CD4-positive, alpha-beta T cell treated with Interleukin-12 subunit alpha and Interleukin-12 subunit beta, for 1 hour (primary cell): ENCODE measurements at places on chromosomes 16 and 17.

DNA sequence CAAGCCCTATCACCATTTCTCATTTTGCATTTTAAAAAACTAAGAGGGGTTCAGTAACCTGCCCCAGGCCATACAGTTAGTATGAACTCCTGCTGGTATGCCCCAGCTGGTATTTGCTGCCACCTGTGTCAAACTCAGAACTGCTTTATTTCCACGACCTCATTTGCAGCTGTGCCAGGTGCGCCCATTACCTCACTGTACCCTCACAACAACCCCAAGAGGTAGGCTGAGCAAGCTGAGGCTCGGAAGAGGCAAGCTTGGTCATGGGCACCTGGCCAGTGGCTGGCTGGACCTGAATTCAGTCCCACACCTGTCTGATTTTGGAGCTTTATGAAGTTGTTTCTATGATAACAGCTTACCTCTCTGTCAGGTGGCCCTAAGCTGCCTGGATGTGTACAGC is 7.6 kb downstream of the EPN2 start:
- DNase-seq = no peak

GRCh38 chr17:170130-170670 is 11.2 kb downstream of the DOC2B start:
- DNase-seq = no peak

DNA sequence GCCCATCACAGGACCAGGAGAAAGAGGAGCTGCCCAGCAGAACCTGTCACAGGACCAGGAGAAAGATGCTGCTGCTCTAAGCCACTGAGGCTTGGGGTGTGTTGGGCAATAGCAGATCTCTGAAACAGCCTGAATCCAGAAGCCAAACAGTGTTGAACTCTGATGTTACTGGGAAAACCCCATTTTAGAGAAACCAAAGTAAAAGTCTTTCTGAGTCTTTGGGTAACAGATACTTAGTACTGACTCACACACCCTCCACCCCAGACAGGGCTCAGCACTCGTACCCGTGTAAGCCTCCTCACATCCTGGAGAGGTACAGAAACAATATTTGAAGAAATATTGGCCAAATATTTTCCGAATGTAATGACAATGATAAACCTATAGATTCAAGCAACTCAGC is 82.8 kb upstream of the GNG13 start:
- no peak for DNase-seq

- no peak for DNase-seq
Observed at GRCh38 chr16:78100112-78100467, 636 bp downstream of the WWOX start.

GRCh38 chr17:28733346-28733745 is 4.8 kb downstream of the NEK8 start:
- DNase-seq = no peak

DNA sequence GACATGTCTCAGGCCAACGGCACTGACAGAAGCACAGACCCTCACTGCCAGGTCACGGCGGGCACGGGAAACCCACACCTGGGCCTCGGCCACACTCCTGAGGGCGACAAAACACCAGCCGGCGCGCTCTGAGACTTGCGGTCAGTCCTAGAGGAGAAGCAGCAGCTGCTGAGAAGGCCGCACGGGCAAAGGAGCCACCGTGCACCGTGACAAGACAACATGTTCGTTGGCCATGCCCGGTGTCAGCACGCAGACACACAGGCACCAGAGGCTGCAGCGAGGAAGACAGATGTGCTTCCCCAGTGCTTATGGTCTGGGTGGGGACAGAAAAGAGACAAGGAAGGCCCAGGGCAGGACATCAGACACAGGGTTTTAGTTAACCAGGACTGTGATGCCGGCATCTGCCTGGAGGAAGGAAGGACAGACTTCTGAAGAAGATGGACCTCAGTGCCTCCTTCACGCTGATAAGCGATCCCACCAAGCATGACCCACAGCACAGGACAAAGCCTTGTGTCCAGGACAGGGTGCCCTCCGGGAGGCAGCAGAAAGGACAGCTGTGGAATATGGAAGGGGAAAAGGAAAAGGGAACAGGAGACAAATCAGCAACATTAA is 84.0 kb downstream of the ANKRD11 start:
- DNase-seq = no peak

DNA sequence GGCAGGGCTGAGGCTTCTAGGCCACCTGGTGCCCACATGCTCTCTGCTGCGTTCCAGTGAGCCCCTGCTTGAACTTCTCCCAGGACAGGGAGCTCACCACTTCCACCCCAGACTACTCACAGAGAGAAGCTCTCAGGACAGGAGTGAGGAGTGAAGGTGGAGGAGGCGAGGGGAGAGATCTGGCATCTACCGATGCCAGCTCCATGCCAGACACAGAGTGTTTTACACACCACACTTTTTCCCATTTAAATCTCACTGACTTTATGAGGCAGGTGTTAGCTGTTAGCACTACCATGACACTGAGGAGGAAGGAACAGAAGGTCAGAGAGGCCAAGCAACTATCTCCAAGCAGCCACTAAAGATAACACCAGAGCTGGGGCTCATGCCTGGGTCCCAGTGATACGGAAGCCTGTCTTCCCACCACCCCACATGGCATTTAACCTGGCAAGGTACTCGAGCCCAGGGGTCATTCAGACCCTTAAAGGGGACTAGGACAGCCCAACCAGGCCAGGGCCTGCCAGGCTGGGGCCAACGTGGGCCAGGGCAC is 6.8 kb downstream of the FAM83G start:
- DNase-seq = no peak

GRCh38 chr17:73902416-73903181 is 258.4 kb upstream of the SDK2 start:
- DNase-seq = no peak

- DNase-seq = no peak
Observed at GRCh38 chr17:39704821-39705551, 5.1 kb downstream of the ERBB2 start.

GRCh38 chr17:19707728-19708221 is 8.6 kb downstream of the SLC47A2 start:
- DNase-seq = no peak

GRCh38 chr17:39026980-39027451 is 59.8 kb upstream of the FBXO47 start:
- DNase-seq = peak; percentile 15

- no peak for DNase-seq
Observed at GRCh38 chr16:86892509-86892908, 314.2 kb downstream of the FOXL1 start.

- peak; percentile 97 for DNase-seq
Observed at GRCh38 chr17:78140169-78141051, 5.8 kb upstream of the C17orf99 start.

DNA sequence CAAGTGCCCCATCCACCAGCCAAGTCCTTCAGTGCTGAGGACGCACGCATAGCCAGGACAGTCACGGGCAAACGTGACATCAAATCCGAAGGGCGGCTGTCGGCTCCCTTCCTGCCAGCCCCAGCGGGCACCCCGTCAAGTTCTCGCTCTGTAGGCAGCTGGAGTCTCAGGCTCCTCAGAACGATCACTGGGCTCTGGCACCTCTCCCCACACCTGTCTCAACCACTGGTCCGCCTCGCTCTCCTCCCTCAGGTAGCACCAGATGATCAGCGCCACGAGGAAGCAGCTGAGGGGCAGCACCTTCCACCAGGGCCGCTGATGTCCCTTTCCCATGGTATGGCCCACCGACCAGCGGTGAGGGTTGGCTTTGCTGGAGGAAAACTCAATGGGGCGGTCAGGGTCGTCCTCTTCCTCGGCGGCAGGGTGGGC is 422 bp downstream of the UQCC4 start:
- peak; percentile 10 for DNase-seq

- no peak for DNase-seq
Observed at GRCh38 chr17:80800481-80801391, 190.9 kb upstream of the CHMP6 start.

DNA sequence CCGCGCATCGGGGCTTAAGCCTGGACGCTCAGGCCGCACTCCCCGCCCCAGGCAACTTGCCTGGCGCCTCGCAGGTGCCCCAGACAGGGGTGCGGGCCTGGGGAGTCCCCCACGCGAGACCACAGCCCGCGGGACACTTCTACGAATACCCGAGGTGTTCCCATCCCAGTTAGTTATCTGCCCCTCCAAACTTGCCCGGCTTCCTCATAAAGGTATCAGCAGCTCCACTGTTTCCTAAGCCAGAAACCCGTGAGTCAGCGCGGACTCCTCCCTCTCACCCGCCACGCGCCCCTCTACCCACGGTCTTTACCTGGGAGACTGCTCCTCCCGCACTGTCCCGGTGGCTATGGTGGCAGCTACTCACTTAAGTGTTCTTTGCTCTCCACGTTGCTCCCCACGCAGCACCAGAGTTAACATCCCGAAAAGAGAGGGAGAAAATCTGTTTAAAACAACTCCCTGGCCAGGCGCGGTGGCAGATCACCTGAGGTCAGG is 1.0 kb upstream of the CREBBP start:
- DNase-seq = no peak

DNA sequence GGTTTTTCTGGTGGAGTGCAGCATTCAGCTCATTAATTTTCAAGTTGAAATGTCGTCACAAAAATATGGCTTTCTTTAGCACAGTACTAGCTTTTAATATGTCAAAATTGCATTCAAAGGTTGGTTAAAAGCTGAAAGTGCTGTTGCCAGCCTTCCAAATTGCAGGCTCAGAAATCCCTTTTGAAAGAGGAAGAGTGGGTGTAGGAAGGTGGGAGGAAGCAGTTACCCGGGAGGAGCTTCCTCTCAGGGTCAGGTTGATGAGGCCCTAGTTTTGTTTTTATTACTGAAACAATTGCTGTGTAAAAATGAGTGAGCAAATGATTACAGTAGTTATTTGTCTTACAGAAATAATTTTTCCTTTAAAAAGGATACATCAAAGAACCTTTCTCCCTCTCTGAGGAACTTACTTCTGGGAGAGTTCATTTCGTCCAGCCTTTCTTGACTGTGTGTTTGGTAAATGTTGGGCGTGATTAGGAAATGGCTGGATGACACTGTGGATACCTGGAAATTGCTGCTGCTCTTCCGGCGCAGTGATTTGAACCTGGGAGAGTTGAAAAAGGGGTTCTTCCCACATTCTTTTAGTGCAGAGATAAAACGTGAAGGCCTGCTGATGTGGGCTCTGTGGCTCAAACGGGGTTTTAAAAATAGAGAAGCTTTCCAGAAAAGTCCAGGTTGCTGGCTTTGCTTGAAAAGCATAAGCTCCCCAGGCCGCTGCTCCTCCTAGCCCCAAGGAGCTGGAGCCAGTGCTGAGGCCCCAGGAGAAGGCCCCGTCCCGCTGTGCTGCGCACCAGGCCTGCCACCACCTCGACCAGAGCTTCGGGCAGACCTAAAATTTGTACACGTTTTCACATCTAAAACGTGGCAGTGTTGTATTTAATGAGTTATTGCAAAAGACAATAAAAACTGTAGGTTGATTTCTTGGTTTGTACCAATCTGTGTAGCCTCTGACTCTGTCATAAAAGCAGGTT is 41.7 kb downstream of the SEC14L1 start:
- no peak for DNase-seq

GRCh38 chr17:31373150-31374093 is 18.1 kb upstream of the RAB11FIP4 start:
- peak; percentile 73 for DNase-seq

- DNase-seq = no peak
Observed at GRCh38 chr17:76147211-76148014, 6.4 kb upstream of the FOXJ1 start.

GRCh38 chr17:60447375-60447774 is 25.1 kb downstream of the CHCT1 start:
- DNase-seq = no peak

DNA sequence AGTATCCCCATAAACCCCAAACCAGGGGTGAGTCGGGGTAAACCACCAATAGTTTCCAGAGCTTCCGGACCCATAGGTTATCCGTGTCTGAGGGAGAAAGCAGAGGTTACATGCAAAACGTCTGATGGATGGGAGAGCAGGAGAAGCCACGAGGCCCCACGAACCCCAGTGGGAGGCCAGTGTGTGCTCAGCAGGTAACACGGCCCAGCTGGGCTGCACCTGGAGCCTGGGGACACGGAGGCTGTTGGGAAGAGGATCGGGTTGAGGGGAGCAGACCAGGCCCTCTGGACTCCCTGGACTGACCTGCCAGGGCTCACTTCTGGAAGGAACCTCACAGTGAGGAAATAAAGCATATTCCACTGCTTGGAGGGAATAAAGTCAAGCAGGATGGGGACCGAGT is 78.1 kb downstream of the SEC14L1 start:
- DNase-seq = no peak

- no peak for DNase-seq
Observed at GRCh38 chr16:27499659-27500055, 50.1 kb downstream of the GTF3C1 start.

DNA sequence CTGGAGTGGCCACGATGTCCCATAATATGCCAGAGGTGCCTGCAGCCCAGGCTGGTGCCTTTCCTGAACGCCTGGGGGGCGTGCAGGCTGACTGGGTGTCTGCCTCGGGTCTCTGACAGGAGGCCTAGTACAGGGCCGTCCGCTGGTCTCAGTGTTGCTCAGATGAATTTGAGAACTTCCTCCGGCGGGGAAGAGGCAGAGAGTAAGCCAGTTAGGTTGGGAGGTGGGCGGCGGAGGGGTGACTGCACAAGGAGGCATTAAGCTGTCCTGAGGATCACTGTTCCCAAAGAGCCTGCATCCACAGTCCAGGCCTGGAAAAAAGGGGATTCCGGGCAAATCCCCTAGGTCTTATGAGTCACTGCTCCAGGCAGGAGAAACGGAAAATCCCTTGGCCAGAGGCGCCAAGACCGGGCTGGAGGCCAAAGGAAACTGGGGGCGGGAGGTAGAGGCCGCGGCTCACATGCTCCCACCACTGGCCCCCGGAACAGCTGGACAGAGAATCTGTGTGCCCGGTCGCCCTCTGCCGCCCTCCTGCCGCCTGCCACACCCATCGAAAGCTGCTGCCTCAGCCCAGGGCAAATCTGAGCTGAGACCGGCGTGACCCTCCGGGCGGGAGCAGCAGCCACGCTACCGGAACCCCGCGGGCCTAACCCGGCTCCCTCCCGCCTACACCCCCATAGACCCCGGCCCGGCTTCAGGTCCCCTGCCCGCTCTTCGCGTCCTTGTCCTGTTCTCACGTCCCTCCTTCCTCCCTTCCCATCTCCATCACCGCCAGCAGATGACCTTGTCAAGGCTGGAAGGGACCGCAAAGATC is 1.2 kb downstream of the TRIM47 start:
- DNase-seq = no peak

GRCh38 chr17:73255671-73256181 is 6.0 kb downstream of the CPSF4L start:
- DNase-seq = peak; percentile 49

DNA sequence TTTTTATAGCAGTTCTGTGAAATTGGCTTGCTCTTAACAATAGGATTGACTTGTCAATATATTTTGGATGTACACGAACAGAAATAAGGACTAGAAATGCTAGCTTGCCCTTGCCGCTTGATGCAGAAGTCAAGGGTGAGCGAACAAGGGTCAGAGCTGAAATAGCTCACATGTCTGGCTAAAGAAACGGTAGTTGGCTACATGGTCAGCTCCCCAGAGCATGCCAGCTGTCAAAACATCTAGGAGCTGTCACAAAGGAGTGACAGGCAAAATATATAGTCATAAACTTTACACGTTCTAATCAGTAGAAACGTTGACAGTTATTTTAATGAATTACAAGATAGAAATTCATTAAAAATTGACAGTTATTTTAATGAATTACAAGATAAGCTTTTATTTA is 2.9 kb upstream of the MEIOB start:
- DNase-seq = no peak
